ENCODE measurements at places on chromosomes 4 and X.

DNA sequence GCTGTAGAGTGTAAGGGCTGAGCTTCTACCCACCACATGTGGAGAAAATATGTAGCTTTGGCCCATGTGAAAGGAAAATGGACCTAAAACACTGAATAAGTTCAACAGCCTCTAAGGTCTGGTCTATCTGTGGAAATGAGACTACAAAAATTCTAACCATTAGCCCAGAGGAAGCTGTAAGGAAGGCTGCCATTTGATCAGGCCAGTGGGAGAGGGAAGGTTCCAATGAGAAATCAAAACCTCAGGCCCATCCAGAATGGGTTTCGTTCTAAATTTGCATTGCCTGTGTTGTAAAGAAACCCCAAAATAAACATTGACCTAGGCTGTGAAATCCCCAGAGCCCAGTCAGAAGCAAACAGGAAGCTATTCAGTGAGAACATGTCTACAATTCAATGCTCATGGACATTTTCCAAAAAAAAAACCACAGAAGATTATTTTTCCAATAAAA lies 320.4 kb upstream of the SLC7A11 start:
- no peak for DNase-seq

- DNase-seq = no peak
Observed at GRCh38 chr4:183443655-183444213, 702 bp upstream of the CDKN2AIP start.

GRCh38 chrX:71282514-71283402 lies 677 bp upstream of the NONO start:
- no peak for DNase-seq

GRCh38 chrX:45803383-45803921 lies 602.8 kb upstream of the DIPK2B start:
- no peak for DNase-seq

DNA sequence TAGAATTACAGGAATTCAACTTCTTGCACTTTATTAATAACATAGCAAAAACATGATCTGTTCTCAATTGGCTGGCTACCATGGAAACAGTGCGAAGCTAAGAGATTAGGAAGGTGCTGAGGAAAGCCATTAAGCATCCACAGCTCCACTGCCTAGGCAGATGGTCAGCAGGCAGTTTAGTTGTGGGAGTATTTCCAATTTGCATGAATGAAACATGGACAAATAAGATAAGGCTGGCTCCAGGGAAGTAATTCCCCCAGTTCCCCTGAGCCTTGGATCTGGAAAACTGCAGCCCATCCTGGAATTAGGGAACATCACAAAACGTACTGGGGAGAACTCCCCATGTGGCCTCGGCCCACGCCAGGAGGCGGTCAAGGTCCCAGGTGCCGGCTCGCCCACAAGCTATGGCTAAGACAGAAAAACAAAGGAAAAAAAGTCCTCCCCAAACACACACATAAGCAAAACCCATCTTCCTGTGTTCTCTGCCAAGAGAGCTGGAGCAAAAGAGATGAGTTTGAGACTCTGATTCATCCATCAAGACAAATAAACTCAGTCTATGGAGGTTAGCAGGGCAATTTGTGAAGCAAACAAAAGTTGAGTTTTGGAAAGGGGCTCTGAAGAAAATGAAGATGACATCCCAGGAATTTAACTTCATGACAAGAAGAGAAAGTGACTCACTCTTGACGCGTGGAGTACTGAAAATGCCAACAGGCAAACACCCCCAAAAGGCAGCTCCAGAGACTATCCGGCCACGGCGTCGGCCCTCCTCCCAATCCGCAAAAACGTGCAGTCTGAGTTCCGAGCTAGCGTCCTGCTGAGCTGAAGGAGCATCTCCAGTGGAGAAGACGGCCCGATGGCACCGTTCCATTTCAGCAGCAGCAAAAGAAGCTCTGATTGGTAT lies 45.1 kb downstream of the IGFBP7 start:
- no peak for DNase-seq

DNA sequence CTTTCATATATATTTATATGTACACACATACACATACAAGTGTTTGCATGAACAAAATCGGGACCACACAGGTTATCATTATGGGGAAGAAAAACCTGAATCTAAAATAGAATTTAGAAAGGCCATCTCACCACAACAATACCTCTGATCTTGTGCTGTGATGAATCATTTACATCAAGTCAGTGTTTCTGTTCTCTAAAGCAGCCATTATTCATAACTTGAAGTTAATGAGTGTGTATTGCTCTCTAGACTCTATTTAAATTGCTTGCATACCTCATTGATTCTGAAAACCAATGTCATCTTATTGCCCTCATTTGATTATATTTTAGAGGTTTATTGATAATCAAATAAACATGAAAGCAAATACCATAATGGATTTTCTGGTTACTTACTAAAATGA lies 71.6 kb downstream of the FAM114A1 start:
- DNase-seq = no peak

DNA sequence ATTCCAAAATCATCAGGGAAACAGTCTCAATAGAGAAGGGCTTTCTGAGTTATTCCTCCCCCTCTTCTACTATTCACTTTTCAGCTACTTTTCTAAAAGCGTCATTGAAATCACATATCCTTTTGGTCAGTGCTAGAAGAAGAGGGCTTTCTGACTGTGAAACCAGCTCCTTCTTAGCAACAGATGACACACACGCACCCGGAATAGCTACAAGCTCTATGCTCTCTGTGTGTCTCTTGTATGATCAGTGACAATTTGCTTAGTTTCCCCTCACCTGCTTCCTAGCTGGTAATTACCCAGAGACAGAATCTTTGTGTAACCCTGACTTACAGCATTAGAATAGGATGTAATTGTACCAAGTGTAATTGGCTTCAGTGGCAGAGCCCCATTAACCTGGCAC lies 268.1 kb upstream of the SLITRK2 start:
- DNase-seq = no peak

GRCh38 chr4:122762520-122762919 lies 30.0 kb downstream of the BBS12 start:
- DNase-seq = no peak

DNA sequence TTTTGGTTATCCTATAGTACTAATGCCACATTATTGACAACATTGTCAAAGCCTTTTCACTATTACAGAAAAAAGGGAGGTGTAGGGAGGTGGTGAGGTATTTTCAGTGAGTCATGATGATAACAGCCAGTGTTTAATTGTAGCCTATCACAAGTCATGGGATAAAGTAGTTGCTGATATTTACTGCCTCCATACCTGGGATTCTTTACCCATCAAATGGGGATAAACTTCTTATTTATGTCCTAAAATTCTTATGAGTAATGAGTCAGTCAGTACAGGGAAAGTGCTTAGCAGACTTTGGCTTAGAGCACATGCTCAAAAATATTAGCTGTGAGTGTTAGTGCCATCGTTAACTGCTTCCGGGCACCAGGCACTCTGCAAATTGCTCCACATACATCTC lies 25.7 kb downstream of the ADGRG2 start:
- DNase-seq = no peak

DNA sequence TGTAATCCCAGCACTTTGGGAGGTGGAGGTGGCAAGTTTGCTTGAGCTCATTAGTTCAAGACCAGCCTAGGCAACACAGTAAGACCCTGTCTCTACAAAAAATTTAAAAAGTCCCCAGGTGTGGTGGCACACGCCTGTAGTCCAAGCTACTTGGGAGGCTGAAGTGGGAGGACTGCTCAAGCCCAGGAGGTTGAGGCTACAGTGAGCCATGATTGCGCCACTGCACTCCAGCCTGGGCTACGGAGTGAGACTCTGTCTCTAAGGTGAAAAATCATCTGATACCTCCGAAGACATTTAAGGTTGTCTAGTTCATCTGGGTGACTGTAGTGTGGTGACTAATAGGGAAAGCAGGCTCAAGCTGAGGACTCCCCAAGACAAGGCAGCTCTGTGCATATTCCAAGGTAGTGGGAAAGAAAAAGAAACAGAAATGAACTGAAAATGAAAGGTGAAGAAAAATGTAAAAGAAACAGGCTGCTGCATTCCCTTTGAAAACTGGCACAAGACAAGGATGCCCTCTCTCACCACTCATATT lies 23.3 kb downstream of the FRYL start:
- no peak for DNase-seq

DNA sequence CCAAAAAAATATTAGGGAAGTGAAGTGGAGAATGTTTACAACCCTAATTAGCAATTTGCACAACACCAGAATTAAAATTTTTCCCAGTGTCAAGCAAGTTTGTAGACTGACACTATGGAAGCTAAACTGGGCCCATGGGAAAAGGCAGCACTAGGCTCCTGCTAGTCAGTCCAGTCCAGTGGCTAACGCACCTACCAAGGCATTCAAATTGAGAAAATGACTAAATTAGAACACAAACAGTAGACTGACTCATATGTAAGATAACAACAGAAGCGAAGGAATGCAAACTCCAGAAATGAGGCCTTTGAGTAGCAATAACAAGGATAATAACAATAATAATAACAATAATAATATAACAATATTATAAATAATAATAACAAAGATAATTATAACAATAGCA lies 90.7 kb downstream of the GRIA3 start:
- DNase-seq = no peak

DNA sequence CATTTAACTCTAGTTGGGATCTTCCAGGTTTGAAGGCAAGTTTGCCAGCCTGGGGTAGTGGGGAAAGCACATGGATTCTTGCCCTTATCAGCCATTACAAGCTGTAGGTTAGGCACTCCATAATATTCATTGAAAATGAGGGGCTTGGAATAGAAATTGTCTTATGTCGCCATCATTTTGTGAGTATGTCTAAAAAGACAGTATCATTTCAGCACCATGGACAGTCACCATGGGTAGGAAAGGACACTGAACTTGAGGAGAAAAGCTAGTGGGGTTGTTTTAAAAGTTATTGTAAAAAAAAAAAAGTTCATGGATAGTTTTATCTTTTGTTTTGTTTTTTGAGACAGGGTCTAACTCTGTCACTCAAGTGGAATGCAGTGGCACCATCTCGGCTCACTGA lies 356.1 kb downstream of the HNRNPD start:
- no peak for DNase-seq

- DNase-seq = no peak
Observed at GRCh38 chr4:36251983-36252382, 7.7 kb upstream of the ARAP2 start.

DNA sequence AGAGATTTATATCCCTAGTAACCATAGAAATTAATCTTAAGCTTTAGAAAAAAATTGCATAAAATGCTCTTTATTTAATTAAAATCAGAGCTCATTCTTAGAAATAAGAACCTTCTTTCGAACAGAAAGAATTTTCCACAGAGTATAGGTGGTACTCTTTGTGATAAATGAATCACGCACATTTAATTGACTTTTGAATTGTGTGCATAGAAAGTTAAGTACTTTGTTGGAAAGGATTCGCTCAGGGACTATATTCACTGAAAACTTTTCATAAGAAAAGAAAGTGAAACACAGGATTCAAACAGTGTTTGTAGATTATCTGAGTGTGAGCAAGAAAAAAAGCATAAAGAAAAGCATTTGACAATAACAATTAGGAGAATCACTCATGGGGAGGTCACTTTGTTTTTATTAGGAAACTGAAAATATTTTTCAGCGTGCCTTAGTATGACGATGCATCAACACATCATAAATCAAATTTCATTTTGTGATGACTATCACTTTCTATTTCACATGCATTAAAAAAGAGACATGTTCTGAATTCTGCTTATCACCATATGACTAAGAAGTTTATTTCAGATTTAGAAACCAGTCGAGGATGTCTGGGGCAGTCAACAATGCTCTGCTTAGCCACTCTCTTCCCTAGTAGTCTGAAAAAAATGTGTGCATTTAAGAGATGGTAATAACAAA lies 49.5 kb downstream of the STX18 start:
- DNase-seq = no peak

- no peak for DNase-seq
Observed at GRCh38 chr4:19030048-19030447, 1008.5 kb upstream of the LCORL start.

DNA sequence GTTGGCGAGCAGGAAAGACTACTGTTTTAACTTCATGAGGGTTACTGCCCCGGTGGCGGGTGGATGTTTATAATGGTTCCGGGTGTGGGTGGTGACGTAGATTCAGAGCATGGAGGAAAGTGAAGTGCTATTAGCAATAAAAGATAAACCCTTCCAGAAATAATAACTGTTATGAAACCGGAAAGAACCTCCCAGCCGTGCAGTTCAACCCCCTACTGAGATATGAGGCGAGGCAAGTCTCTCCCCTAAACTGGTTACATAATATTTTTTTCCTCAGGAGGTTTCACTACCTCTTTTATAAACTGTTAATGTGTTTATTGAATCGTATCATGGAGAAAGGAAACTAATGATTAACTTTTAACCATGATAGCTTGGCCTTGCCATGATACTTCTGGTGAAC lies 33.9 kb upstream of the STIM2 start:
- no peak for DNase-seq

GRCh38 chrX:107700317-107700774 lies 72.0 kb downstream of the PRPS1 start:
- DNase-seq = peak; percentile 4

All from hypothalamus (tissue), 51 donors.